ENCODE measurements at places on chromosomes 13 and 19.
A peak's percentile ranks its signal among the peaks of the same experiment; 100 is the strongest.

GRCh38 chr13:66635526-66635925, 594.6 kb downstream of the PCDH9 start:
- DNase-seq, result no peak

- no peak for DNase-seq
Observed at GRCh38 chr13:25489238-25489637, 117.5 kb downstream of the ATP8A2 start.

GRCh38 chr13:77374786-77375185, 47.9 kb upstream of the MYCBP2 start:
- DNase-seq, result no peak

GRCh38 chr19:18802354-18802753, 11.2 kb upstream of the COMP start:
- no peak for DNase-seq

DNA sequence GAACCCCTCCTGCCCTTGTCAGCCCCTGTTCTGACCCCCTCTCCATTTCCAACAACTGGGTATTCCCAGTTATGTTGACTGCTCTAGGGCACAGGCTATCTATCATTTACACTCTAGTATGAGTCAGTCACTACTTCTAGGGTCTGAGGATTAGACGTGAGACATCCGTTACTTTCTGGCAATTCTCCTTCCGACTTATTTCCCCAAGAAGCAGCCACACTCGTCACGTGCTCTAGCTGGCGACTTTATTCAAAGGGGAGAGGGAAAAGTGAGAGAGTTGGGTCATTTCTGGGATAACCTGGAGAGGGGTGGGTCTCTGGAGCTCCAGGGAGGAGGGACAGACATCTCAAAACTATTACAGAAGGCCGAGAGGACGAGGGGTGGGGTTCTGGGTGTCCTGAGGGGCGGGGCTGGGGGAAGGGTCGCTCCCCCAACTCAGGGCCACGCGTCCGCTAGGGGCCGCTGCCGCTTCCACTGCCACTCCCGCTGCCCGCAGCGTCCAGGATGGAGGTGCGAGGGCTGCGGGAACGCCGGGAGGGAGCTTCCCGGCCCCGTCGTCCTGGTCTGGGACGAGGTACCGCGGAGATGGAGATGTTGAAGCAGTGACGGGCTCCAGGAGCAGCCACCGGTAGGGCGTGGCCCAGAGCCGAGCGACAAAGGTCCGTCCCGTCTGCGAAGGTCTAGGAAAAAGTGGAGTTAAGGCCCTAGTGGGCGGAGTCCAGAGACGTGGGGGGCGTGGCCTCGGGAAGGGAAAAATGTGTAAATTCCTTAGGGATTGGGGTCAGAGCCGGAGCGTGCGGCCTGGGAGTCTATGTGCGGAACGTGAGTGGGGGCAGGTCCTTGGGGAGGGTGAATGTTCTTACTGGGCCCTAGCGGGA, 8.9 kb downstream of the RTBDN start:
- peak; percentile 51 for DNase-seq

GRCh38 chr13:27005556-27005955, 166.1 kb downstream of the USP12 start:
- DNase-seq, result peak; percentile 12

- no peak for DNase-seq
Observed at GRCh38 chr13:98690348-98691022, 62.0 kb downstream of the SLC15A1 start.
